Calu3 (cell line): ENCODE measurements at places on chromosomes 16 and 17. TPM values are rescaled to one million over a fixed set of nuclear protein-coding genes. Genes with fewer than 3 reads are reported as not detected.
A peak's percentile ranks its signal among the peaks of the same experiment; 100 is the strongest.

Gene FOXN1
- not detected in 2 replicates for total RNA-seq

DNA sequence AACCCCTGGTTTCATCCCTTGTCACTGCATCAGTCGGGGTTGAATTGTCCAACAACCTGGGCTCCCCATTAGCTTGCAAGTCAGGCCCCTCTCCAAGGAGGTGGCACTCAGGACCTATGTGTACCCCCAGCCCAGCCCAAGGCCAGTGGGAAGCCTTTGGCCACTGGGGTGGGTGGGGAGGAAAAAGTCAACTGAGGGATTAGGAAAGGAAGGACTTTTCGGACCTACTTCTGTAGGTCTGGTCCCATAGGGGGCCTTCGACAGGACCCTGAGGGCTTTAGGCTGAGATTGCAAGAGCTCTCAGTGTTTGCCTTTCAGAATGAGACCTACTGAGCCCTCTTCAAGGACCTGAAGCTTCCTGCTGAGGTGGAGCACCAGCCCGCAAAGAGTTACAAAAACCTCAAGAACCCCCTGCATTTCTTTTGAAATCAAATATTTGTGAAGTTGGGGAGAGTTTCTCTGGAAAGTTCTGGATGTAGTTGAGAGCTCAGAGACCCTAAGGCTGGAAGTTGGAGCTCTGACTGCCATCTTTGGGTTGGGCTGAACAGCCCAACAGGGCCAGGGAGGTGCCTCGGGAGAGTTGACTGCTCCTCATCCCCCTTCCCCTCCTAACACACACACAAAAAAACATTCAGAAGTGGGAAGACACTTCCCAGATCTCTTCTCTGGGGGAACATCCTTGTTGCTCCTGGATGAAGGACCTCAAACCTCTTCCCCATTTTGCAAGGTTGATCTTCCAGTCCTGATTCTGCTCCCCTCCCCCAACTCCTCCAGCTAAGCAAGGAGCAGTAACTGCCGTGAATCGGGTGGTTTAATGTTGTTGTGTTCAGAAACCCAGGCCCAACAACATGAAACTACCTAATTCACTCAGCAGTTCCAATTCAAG, 5.8 kb upstream of the HOXB9 start:
- H3K4me1 ChIP-seq: peaks cover 2% of the 10 kb centered on the region
- no peak overlapping the region for H3K4me3 ChIP-seq
- H3K36me3 ChIP-seq: peaks cover 61% of the 10 kb centered on the region
- peaks cover 5% of the 10 kb centered on the region for H3K27me3 ChIP-seq
- no peak for DNase-seq
- H3K27ac ChIP-seq: no peak overlapping the region

DNA sequence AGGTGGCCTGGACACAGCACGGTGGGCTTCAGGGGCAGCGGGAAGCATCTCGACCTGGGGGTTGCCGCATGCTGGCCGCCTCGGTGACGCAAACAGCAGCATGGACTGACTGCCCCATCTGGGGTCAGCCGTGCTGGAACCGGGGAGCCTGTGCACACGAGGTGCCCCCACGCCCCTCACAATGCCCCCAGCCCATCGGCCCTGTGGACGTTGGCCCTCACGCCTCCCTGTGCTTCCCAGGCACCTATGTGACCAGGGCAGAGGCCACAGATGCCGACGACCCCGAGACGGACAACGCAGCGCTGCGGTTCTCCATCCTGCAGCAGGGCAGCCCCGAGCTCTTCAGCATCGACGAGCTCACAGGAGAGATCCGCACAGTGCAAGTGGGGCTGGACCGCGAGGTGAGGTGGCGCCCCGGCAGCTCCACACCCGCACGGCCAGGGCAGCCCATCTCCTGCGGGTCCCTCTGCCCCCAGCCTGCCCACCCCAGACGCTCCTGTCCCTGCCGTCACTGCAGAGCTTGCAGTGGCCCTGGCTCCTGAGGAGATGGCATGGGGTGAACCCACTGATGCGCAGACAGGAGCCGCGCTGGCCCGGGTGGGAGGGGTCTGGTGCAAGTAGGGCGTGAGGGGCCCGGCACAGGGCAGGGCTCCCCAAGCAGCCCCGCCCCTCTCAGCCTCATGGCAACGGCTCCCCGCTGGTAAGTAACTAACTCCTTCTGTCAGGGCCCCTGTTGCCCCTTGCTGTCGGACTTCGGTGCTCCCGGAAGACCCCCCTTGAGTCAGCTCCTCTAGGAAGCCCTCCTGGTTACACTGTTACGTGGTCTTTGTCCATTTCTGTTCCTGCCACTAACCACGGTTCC, 13.6 kb downstream of the CDH15 start:
- H3K4me1 ChIP-seq: no peaks in the 10 kb centered on the region
- peaks cover 80% of the 10 kb centered on the region for H3K27me3 ChIP-seq
- H3K4me3 ChIP-seq: no peak overlapping the region
- H3K36me3 ChIP-seq: peaks cover 15% of the 10 kb centered on the region

GRCh38 chr16:4206680-4207079, 35.2 kb downstream of the SRL start:
- no peaks in the 10 kb centered on the region for H3K36me3 ChIP-seq
- no peak overlapping the region for H3K27ac ChIP-seq
- no peak for DNase-seq
- no peaks in the 10 kb centered on the region for H3K4me1 ChIP-seq

Gene TP53TG3F
- total RNA-seq: not detected in 2 replicates

GRCh38 chr16:65757064-65757463, 609.4 kb upstream of the CDH5 start:
- peaks cover 76% of the 10 kb centered on the region for H3K27me3 ChIP-seq
- no peak overlapping the region for H3K4me3 ChIP-seq
- DNase-seq: no peak
- H3K27ac ChIP-seq: no peak overlapping the region

DNA sequence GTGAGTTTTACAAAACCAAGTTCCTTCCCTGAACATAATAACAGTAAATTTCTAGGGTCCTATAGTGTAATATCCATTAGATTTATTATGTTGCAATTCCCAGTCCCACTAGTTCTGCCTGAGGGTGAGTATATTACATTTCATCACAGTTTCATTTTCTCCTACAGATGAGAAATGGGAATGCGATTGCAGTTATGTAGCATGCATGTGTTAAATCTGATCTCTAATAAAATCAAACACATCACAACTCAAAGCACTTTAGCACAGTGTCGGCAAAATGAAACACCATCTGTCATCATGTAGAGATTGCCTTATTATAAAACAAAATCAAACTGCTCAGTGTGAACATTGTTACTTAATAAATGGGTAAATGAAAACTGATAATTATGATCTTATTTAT, 180.5 kb upstream of the TOX3 start:
- H3K27me3 ChIP-seq: no peaks in the 10 kb centered on the region
- no peaks in the 10 kb centered on the region for H3K36me3 ChIP-seq
- H3K4me3 ChIP-seq: no peak overlapping the region
- no peak for DNase-seq

GRCh38 chr17:48551596-48552465, 6.9 kb upstream of the HOXB2 start:
- no peaks in the 10 kb centered on the region for H3K27me3 ChIP-seq
- peak overlapping the region; percentile 65 for H3K27ac ChIP-seq
- H3K4me3 ChIP-seq: peak overlapping the region; percentile 42
- no peak for DNase-seq
- peaks cover 90% of the 10 kb centered on the region for H3K36me3 ChIP-seq

DNA sequence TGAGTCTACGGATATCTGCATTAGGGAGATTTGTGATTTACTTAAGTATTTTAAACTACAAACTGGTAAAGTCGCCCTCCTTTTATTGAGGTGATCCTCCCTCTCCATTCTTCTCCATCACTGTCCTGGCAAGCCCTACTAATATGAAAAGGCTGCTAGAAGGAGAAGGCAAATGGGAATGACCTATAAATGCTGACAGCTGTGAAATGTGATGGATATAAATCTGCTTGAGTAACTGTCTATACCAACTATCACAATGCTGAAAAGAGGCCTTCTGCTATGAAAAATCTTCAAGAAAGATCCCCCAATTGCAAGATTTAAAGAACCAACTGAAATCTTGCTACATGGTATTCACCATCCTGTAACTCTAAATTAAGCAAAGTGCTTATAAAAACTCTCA, 15.5 kb downstream of the DNAJC7 start:
- peak overlapping the region; percentile 88 for H3K27ac ChIP-seq
- no peaks in the 10 kb centered on the region for H3K27me3 ChIP-seq
- H3K4me3 ChIP-seq: peak overlapping the region; percentile 70
- no peak for DNase-seq

- H3K36me3 ChIP-seq: peaks cover 28% of the 10 kb centered on the region
- peak overlapping the region; percentile 15 for H3K27ac ChIP-seq
- H3K4me1 ChIP-seq: peaks cover 9% of the 10 kb centered on the region
- H3K27me3 ChIP-seq: no peaks in the 10 kb centered on the region
- H3K4me3 ChIP-seq: peak overlapping the region; percentile 78
- DNase-seq: no peak
Measured at GRCh38 chr17:19978209-19978802, 678 bp upstream of the AKAP10 start.

- DNase-seq: no peak
- H3K4me1 ChIP-seq: peaks cover 21% of the 10 kb centered on the region
- no peaks in the 10 kb centered on the region for H3K27me3 ChIP-seq
- H3K4me3 ChIP-seq: no peak overlapping the region
Measured at GRCh38 chr16:69747115-69747514, 7.6 kb downstream of the NOB1 start.

Gene TEN1
- total RNA-seq: 15.3 and 15.8 TPM in 2 replicates

- H3K36me3 ChIP-seq: no peaks in the 10 kb centered on the region
- no peak overlapping the region for H3K27ac ChIP-seq
- DNase-seq: peak; percentile 61
- no peak overlapping the region for H3K4me3 ChIP-seq
- no peaks in the 10 kb centered on the region for H3K4me1 ChIP-seq
Measured at GRCh38 chr17:4420692-4421131, 13.0 kb upstream of the SPNS3 start.

Gene NCBP3
- total RNA-seq: 25.4 and 26.9 TPM in 2 replicates

- peak; percentile 56 for DNase-seq
- H3K27me3 ChIP-seq: no peaks in the 10 kb centered on the region
- H3K27ac ChIP-seq: no peak overlapping the region
- peaks cover 72% of the 10 kb centered on the region for H3K36me3 ChIP-seq
- H3K4me3 ChIP-seq: no peak overlapping the region
- H3K4me1 ChIP-seq: peaks cover 6% of the 10 kb centered on the region
Measured at GRCh38 chr17:75822119-75822799, 21.9 kb downstream of the UNC13D start.

GRCh38 chr17:82028966-82029365, 2.5 kb upstream of the RAC3 start:
- H3K4me1 ChIP-seq: no peaks in the 10 kb centered on the region
- H3K36me3 ChIP-seq: peaks cover 29% of the 10 kb centered on the region
- H3K27me3 ChIP-seq: no peaks in the 10 kb centered on the region
- no peak overlapping the region for H3K4me3 ChIP-seq
- no peak for DNase-seq

- H3K27ac ChIP-seq: no peak overlapping the region
- H3K27me3 ChIP-seq: no peaks in the 10 kb centered on the region
- H3K36me3 ChIP-seq: no peaks in the 10 kb centered on the region
- no peak for DNase-seq
- H3K4me3 ChIP-seq: no peak overlapping the region
Measured at GRCh38 chr17:70230850-70231640, 61.7 kb downstream of the KCNJ2 start.

Gene UBTF
- 92.1 and 94.2 TPM in 2 replicates for total RNA-seq

Gene TEKT3
- total RNA-seq: not detected in 2 replicates

- H3K36me3 ChIP-seq: no peaks in the 10 kb centered on the region
- peak overlapping the region; percentile 17 for H3K27ac ChIP-seq
- no peak for DNase-seq
- H3K4me3 ChIP-seq: no peak overlapping the region
Measured at GRCh38 chr16:57611706-57612105, 16.7 kb upstream of the ADGRG1 start.
